ENCODE measurements at places on chromosomes 2 and 18.

DNA sequence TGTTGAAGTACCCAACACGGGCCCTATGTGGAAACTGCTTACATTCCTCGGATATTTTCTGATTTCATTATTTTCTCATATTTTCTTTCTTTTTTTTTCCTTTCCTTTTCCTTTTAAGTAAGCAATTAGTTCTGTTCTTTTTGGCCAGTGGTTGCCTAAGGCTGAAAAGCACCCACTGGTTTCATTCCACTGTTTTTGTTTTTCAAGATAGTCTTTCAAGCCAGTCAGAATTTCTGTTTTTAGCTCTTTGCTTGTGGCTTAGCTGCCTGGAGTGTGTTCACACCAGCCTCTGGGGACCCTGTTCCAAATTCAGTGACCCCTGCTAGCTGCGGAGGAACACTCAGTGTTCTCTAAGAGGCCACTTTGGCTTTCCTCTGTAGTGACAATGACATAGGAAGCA is 73.6 kb downstream of the NRP2 start:
- no peak for DNase-seq

DNA sequence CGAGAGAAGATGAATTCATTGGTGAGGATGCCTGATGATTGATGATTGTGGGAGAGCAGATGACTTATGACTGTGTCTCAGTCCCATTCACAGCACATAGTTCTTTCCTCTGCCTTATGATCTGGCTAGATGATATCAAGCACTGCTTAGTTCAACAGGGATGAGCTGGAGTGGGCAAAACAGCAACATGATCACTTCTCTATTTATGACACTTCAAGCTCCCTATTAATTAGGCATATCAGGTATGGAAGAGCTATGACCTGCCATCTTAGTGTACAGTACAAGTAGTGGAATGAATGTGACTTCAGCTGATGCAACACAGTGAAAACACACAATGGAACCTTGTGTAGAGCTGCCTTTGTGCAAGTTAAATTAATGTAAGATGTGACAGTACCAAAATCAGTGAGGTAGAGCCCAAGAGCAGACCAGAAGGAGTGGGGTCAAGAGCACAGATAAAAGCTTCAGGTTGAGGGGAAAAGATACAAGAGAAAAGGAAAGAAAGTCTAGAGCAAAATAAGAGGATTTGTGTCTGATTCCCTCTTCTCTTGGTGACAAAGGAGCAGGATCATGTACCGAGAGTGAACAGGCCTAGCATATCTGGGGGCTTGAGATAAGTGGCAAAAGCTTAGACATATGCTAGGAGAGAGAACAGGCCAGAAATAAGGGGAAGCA is 93.0 kb upstream of the MYO3B start:
- DNase-seq, result no peak

- no peak for DNase-seq
Observed at GRCh38 chr2:176525086-176525485, 255.8 kb downstream of the MTX2 start.

DNA sequence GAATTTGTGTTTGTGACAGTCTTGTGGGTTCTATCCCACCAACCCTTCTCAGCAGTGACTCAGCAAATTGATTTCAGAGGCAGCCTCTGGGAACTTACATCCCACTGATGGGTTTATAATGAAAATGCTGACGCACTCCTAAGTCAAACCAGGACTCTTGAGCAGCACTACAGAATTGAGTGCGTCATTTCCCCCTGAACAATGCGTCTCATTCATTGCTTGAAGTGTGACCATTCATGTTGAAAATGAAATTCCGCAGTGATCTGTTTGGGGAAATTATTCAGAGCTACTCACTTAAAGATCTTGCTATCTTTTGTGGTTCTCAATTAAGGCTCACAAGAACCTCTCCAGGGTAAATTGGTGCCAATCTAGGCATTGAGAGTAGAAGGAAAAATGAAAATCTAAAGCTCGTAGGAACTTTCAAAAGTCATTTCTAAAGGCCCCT is 417.7 kb upstream of the SLC14A2 start:
- no peak for DNase-seq

DNA sequence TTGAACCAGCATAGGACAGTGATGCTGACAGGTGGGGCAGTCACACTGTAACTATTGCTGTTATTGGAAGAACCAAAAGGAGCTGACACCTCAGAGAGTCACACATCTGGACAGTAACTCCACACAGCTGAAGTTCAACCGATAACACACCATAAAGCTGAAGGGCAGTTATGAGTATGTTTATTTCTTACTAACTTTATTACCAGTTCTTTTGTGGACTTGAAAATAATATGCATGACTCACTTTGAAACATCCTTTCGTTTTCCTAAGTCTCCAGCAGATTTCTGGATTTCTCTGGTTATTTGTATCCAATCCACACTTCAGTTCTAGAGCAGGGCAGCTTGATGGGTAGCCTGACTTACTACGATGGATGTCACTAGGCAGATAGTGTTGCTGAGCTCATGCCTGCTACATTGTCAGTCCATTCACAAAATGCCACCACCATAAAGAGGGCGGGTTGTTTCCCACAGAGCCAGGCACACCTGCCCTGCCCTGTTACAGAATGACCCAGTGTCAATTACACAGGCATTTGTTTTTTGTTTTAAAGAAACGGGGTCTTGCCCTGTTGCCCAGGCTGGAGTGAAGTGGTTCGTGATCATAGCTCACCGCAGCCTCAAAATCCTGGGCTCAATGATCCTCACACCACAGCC is 8.4 kb upstream of the AGBL5 start:
- DNase-seq, result no peak

- DNase-seq, result no peak
Observed at GRCh38 chr18:40875101-40875615, 1079.9 kb upstream of the PIK3C3 start.

DNA sequence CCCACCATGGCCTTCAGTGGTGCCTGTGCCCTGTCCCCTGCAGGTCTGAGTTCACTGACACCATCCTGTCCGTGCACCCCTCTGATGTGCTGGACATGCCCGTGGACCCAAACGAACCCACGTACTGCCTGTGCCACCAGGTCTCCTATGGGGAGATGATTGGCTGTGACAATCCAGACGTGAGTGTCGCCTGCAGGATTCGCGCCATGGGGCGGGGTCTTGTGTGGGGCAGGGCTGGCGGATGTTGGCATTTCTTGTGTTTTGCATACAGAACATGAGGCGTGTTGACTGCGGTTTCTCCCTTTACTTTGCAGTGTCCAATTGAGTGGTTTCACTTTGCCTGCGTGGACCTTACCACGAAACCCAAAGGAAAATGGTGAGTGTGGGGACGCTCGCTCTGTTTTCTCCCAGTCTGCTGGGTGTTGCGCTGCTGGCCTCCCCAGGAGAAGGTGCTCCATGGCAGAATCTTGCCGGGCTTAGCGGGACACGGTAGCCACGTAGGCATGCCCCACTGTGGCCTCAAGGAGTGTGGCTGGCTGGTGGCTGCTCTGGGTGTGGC is 11.5 kb upstream of the D2HGDH start:
- no peak for DNase-seq

- DNase-seq, result no peak
Observed at GRCh38 chr18:72456802-72457201, 87.3 kb downstream of the CBLN2 start.

- no peak for DNase-seq
Observed at GRCh38 chr18:24054130-24054529, 39.6 kb downstream of the TTC39C start.

DNA sequence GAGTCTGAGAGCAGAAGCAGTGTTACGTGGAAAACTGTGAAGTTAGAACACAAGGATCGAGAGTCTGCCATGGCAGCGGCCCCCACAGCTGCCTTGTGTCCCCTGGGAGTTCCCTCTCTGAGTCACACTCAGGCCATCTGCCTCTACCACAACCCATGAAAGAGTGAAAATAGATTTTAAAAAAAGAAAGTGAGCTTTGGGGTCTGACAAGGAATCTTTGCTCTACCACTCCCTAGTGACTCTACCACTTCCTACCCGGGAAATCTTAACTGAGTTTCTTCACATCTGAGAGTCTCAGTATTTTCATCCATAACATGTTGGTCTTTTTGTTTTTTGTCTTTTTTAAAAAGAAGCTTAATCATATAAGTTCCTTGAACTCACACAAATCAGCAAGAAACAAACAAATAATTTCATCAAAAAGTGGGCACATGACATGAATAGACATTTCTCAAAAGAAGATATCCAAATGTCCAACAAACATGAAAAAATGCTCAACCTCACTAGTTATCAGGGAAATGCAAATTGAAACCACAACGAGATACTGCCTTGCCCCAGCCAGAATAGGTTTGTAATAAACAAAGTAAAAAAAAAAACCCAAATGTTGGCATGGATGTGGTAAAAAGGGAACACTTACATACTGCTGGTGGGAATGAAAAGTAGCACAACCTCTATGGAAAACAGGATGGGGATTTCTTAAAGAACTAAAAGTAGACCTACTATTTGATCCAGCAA is 2.4 kb upstream of the MSGN1 start:
- no peak for DNase-seq

- no peak for DNase-seq
Observed at GRCh38 chr18:26386002-26386401, 159.8 kb downstream of the TAF4B start.

All from Jurkat, Clone E6-1 (cell line).